HT1080 (cell line): ENCODE measurements at places on chromosomes 6 and 20.

DNA sequence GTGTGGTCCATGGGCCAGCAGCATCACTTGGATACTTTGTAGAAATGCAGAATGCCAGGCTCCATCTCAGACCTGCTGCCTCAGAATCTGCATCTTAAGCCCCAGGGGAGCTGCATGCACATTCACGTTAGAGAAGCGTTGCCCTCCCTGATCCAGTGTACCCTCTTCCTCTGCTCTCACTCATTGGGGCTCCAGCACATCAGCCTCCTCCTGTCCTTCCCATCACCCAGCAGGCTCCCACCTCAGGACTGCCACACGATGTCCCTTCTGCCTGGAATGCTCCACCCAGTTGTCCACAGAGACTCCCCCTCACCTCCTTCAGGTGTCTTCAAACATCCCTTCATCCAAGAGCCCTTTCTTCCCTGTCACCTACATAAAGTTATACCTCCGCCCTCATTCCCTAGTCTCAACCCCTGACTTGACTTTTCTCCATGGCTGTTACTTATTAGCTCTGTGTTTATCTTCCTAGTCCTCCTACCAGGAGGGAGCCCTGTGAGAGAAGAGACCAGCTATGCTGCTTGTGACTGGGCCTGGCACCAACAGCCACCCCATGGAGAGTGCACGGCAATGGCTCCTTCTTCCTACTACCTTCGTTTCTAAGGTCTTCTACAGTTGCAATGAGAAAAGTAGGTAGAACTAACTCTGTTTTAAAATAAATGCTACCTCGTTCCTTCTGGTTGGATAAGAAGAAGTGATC lies 3.3 kb upstream of the ACSS1 start:
- no peak for DNase-seq

GRCh38 chr20:38445901-38446425 lies 10.8 kb upstream of the SNHG17 start:
- no peak for DNase-seq

DNA sequence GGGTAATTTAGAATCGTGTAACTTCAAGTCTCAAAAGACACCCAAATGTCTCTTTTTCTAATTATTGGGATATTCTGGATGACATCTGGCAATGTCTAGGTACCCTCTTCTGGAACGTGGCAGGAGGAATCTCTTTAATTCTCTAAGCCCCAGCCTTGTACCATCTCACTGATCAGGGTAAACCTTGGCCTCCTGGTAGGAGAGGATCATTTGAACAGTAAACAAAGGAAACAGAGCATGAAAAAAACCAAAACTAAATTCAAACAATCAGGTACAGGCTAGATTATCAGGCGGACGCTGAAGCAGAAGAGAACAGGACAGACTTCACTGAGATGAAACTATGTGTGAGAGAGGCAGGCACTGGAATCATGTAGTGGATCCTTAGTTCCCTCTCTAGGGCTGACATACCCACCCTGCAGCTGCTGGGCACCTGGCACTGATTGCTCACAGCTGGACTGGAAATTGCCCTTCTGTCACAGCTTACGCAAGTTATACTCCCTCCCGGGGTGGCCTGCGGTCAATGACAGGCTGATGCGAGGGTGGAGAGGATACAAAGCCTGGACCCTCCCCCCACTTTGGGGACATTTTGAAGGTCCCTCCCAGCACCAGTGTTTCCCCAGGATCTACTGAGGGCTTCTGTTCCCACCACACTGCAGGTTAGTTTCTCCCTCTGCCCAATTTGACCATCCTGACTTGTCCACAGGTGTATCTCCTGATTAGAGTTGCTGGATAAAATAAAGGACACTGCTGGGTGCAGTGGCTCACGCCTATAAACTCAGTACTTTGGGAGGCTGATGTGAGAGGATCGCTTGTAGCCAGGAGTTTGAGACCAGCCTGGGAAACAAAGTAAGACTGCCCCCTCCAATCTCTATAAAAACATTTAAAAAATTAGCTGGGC lies 20.6 kb upstream of the ZBTB24 start:
- no peak for DNase-seq

DNA sequence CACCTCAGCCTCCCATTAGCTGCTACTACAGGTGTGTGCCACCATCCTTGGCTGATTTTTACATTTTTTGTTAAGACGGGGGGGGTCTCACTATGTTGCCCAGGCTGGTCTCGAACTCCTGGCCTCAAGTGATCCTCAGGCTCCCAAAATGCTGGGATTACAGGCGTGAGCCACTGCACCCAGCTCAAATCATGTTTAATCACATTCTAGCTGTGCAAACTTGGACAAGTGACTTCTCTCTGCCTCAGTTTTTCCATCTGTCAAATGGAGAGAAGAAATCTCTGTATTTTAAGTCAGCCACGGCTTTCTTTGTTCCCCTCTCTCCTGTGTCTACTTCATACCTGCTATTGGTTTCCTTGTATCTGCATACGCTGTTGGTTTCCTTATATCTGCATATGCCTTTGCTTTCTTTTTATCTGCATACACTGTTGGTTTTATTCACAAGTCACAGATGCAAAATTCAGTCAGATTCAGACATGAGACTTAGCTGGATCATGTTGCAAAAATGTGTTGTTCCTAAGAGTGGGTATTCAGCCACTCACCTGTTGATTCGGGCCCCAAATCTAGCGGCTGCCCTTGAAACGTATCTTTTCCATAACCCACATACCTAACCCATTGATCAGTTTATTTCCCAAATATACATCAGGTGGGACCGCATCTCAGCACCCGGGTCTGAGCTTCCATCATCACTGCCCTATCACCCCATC lies 30.2 kb downstream of the SULF2 start:
- no peak for DNase-seq

DNA sequence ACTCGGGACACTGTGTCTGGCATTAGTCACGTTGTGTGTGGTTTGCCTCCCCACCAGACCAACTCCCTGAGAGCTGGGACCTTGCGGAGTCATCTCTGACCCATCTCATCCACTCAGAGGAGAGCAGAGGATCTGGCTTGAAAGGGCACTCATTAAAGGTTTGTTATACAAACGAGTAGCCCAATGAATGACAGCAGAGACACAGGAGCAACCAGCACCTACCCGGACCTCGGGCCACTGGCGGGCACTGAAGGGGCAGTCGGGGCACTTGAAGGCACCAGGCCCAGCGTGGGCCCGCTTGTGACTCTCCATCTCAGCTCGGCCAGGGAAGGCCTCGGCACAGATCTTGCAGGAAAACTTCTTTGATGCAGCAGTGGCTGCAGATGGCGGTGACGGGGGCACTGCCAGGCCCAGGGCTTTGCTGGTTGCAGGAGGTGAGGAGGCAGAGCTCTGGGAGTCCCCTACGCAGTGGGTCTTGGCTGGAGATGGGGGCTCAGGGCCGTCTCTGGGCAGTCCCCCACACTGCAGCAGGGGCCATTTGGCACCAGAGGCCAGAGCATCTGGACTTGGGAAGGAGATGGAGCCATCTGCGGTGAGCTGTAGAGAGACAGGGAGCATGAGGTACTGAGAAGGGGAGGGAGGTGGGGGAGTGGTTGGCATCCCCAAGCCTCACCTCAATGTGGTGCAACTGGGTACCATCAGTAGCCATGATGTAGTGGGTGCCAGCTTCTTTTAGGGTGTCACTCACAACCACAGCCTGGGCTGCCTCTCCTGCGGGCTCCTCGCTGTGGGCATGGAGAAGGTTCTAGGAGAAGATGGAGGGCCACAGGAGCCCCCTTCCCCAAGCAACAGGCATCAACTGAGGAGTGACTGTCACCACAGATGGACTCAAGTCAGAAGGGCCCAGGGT lies 17.7 kb downstream of the PCIF1 start:
- DNase-seq = no peak

DNA sequence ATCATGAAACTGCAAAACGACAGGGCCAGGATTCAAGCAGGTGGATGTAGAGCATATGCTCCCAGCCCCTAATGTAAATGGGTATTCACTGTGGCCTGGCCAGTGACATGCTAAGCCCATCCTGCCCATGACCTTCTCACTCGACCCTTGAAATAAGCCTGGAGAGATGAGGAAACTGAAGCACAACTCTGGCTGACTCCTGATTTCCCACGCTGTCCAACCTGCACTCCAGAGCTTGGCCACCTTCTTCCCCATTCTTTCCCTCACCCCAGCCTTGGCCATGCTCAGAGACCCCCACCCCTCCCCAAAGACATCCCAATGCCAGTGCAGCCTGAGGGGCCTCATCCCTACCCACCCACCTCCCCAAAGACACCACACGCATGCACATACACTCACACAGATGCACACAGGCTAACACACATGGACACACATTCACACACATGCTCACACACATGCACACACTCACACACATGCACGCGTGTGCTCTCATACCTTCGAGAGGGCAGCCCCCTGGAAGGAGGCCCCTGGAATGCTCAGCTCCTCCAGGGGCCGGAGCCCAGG lies 12.4 kb downstream of the TFEB start:
- DNase-seq = no peak

DNA sequence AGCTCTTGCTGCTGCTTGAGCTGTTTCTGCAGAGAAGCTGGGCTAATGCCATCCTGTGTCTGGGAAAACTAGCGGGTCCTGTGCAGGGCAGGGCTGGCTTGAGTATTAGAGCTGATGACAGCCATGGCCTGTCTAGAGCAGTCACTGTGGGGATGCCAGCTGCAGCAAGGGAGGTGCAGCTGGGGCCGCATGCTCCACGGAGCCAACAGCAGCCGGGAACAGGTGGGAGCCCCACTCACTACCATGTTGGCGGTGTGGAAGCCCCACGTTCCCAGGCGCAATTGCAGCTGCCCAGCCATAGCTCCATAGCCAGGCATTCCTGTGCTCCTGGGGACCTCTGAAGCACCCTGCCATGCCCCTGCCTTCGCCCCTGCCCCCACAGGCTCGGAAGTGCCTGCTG lies 212.9 kb downstream of the TFAP2C start:
- no peak for DNase-seq

GRCh38 chr6:88072462-88072861 lies 24.8 kb downstream of the SPACA1 start:
- DNase-seq = no peak

- no peak for DNase-seq
Observed at GRCh38 chr6:98828941-98829411, 5.4 kb upstream of the POU3F2 start.

DNA sequence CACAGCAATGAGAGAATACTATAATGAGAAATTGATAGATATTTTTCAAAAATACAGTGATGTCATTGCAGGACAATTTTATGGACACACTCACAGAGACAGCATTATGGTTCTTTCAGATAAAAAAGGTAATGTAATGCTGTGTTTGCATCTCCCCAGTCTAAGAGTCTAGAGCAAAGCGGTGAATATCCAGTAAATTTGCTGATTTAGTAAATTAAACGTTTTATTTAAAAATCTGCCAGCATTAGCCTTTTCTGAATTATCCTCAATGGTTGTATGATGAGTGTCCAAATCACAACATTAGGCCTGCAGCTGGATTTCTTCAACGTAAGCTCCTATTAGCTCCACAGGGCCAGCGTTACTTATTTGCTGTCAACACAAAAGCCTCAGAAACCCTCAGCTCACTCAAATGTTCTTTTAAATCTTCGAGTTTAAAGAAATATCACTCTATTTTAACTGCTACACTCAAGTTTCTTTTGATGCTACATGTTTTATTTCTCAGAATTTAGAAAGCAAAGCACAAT lies 16.0 kb downstream of the SMPDL3A start:
- no peak for DNase-seq

- DNase-seq = no peak
Observed at GRCh38 chr6:29729774-29730328, 6.6 kb downstream of the HLA-F start.

GRCh38 chr20:24227600-24227999 lies 239.0 kb upstream of the GGTLC1 start:
- DNase-seq = no peak

DNA sequence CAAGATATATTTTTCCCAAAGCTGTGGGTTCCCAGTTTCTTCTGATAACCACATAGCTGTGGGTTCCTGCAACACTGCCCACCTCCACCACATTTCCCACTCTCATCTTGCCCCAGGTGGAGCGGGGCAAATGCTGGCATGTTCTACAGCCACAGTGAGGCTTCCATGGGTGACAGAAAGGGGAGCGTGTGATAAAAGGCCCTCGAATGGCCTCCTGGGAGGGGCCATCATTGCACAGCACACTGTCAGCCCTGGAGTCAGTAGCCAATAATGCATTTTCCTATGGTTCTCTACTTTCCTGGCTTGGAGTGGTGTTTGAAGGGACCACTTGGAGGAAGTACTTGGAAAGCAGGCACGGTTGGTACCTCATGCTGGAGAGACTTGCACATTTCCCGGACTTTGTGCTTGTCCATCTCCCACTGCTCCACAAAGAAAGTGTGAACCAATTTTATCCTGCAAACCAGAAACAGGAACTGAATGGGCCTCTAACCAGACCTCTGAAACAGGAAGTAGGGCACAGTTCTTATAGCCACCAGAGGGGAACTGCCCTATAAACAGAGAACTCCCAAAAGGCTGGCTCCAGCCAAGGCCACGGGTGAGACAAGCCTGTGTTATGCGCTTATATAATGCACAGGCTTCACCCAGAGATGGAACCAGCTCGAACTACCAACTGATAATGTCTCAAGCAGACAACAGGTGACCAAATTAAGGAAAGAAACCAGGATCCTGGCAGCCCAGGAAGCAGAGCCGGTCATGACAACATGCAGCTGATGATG lies 8.6 kb downstream of the MAP3K5 start:
- DNase-seq = no peak

DNA sequence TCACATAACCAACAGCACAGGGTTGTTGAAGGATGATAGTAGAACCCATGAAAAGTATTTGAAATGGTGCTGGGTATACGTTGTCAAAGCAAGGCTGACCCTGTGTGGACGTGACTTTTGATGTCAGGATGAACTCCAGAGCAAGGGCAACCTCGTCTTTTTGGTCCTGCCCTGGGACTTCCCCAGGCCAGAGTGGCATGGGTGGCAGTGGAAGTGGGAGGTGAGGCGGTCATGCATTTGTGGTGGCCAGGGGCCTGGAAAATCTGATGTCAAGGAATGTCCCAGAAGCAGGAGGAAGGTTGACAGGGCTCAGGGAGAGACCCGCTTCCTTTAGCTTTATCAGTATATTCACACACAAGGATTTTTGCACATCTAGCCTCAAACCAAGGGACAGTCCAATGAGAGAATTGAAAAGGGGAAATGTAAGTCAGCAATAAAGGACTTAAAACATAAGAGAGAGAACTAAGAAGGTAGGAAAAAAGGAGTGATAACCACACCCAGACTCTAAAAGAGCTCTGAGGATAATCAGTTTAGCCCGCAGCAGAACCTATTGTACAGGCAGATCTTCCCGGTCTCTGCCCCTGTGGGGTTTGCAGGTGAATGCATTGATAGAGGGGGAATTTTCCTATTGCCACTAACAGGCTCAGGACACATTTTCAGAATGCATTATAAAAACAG lies 98.8 kb upstream of the HDGFL1 start:
- DNase-seq = no peak

- no peak for DNase-seq
Observed at GRCh38 chr20:53495398-53496092, 98.1 kb downstream of the ZNF217 start.

GRCh38 chr6:53830366-53830765 lies 35.6 kb downstream of the LRRC1 start:
- DNase-seq = no peak

GRCh38 chr6:53038141-53038540 lies 27.1 kb upstream of the FBXO9 start:
- DNase-seq = no peak

GRCh38 chr20:40778894-40779496 lies 90.0 kb upstream of the MAFB start:
- no peak for DNase-seq
